NCI-H1092 (cell line): ENCODE measurements at places on chromosomes 13 and 19.
A peak's percentile ranks its signal among the peaks of the same experiment; 100 is the strongest.

DNA sequence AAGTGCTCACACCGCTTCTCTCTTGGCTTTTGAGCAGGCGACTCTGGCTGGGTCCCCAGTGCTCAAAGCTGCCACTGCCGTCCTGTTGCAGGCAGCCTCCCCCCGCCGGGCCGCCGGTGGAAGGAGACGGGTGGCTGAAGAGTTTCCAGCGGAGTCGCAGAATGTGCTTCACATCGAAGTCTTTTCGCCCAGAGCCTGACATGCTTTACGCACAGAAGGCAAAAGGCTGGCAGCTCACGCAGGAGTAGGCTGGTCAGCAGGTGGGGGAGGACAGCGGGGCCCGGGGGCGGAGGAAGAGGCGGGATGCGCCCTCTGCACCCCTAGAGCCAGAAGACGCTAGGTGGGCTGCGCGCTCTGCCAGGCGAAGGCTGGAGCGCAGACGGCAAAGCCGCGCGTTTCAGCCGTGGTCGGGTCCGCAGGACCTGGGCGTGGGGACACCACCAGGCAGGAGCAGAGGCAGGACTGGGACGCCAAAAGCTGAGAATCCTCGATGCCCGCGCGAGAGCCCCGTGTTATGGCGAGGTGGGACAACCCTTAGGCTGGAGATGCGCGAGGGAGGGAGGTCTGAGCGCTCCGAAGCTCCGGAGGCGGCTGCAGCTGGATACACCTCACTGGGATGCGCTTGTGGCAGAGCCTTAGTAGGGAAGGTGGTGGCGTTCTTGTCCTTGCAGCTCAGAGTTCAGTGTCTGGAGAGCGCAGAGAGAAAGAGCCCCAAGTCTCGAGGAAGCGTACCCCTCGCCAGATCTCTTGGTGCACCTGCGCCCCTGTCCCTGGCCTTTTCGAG is at the start of gene ATXN8OS:
ATXN8OS (plus strand) TSS at position 329 of the 784 bp plus-strand sequence.
- peak; percentile 66 for DNase-seq

- DNase-seq, result no peak
Observed at GRCh38 chr13:63190742-63191141, 1775.1 kb upstream of the PCDH20 start.

DNA sequence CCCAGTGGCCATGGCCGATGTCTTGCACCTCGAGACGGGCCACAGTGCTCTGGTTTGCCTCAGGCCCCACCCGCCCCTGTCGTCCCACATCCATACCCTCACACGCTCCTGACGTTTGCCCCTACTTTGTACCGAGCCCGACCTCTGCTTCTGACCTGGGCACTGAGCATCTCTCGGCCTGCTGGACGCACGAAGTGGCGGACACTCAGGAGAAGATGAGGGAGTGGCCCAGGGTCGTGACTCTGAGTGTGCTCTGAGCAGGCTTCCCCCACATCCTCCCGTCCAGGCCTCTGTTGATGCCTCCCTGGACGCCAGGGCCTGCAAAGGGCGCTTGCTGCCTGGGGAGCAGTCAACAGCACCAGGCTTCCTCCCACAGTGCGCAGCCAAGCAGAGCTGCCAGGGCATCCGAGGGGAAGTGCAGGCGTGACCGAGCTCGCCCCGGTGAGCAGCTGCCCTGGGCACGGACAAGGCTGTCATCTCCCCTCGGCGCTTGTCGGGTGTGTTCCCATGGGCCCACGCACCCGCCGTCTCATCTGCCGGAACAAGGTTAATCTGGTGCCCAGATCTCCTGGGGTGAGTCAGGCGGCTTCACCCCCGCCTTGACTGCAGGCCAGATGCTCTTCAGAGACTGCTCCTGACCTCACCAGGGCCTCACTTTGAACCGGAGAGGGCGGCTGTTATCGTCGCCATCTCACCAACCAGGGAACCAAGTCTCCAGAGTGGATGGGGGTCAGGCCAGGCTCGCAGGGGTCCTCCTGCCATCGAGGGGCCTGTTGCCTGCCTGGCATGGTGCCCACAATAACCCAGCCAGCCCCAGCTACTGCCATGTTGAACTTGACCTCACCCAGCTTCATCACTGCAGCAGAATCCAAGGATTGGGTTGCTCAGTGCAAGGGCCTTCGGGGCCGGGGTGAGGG is 27.2 kb downstream of the COMP start:
- no peak for DNase-seq

DNA sequence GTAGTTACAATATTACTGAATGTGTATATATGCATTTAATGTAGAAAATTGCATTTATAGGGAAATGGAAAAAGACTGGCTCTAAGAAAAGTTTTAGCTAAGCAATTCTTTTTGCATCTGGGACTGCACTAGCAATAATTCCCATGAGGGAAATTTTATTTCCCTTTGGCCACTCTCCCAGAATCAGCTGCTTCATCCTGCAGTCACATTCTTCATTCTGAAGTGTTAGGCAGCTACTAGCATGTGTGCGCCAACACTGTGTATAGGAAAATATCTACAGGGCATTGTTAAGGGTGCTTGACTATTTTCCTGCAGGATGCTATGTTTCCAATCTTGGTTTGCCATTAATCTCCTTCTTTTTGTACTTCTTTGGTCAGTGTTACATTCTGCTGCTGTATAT is 312.8 kb upstream of the PCDH20 start:
- peak; percentile 21 for DNase-seq

DNA sequence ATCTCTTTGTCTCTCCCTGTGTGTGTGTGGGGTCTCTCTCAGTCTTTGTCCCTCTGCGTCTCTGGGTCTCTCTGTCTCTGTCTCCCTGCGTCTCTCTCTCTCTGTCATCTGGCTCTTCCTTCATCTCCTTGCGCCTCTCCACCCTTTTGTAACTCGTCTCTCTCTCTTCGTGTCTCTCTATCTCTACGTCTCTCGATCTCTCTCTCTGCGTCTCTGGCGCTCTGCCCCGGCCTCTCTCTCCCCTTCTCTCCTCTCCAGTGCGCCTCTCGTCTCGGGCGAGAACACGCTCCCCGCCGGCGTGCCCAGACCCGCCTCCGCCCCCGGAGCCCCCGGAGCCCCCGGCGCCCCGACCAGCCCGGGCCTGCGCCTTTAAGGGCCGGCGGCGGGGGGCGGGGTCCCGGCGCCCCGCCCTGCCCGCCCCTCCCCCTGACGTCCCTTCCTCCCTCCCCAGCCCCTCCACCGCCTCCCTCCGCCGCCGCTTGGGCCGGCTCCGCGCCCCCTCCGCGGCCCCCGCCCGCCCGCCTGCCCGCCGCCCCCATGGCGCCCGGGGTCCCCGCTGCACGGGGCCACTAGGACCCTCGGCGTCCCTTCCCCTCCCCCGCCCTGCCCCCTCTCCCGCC is at the start of gene MARK4:
MARK4 (plus strand) TSS at position 440 of the 620 bp plus-strand sequence. CDS start 318 bp downstream, outside the sequence.
- DNase-seq, result no peak

DNA sequence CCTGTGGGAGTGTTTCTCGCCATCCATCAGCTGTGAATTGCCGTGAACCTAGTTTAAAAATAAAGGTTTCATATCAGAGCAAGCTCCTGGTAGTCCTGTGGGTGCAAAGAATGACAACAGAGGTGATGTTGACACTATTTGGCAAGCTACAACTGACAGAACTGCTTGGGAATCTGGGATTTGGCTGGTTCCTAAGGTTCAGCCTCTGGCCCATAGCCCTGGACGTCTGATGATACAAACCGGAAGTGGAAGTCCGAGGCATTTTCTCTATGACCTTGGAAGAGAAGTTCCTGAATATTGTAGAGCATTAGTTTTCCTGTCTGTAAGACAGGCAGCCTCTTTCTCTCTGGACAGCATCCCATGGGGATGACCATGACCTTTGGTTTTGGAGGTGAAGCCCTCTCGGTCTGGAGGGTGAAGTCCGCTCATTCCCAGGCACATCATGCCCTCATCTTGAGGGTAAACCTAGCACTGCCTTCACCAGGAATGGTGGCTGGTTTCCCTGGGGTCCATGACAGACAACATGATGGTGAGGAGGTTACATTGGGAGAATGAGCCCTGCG is 29.1 kb downstream of the GATAD2A start:
- DNase-seq, result no peak
